NCI-H446 treated with DMSO at 0.1 percent for 48 hours (cell line): ENCODE measurements at places on chromosomes 1 and 21.

GRCh38 chr1:159937054-159937750, 8.2 kb downstream of the IGSF9 start:
- DNase-seq = no peak

DNA sequence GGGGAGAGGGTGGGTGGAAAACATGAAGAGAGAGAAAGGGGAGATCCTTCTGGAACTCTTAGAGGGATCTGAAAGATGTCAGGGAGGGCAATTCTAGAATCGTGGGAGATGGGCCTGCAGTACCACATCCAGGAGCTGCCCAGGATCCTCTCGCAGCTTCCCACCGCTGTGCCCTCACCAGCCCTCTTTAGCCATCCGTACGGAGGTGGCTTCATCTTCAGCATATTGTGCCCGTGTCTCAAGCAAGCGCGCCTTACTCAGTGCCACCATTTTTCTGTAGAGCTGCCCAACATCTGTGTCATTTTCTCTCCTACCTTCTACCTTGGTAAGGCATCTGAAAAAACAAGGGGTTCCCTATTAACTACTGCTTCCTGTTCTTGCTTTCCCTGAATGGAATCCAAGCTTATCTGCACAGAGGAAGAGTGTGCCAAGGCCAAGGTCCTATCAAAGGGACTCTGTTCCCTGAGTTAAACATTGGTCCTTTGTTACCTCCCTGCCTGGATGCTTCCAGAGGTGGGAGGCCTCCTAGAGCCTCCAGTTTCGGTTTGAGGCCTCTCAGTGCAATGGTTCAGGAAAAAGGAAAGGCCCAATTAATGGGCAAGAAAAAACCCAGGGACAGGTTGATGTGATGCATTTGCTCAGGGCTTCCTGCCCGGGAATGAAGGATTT, 23.2 kb downstream of the C1orf116 start:
- DNase-seq = no peak

- DNase-seq = no peak
Measured at GRCh38 chr21:45836694-45837670, 144.6 kb upstream of the COL6A1 start.

DNA sequence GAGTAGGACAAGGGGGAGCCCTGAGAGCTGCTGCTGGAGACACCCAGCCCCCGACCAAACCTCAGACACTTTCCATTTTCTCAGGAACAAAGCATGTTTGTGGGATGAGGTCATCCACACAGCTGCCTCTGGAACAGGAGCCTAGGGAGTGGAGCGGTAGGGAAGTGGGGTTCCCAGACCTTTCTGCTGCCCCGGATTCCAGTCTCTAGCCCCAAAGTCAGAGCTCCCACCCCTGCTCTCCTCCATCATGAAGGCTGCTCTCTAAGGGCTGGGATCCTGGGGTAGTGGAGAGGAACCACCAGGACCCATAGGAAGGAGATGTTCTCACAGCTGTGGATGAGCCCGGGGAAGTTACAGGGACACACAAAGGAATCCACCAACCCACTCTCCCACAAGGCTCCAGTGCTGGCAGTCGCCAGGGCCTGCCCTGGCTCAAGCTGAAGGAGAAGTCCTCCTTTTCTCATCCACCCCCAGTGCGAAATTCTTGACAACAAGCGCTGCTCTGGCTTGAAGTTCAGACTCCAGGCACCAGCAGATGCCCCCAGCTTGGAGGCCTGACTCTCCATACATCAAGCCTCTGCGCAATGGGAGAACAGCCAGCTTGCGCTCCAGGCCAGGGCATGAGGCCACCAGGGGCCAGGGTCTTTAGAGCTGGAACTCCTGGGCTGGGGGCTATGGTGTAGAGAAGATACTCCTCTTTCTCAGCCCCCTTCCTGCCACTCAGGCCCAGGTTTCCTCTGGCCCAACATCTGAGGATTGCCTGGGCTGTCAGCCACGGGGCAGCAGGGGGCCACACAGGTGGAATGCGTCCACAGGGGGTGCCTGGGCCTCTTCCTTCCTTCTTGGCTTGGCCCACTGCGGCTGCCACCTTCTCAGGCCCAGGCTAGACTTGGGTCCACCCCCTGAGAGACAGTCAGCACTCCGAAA, 4.5 kb downstream of the FHL3 start:
- no peak for DNase-seq

DNA sequence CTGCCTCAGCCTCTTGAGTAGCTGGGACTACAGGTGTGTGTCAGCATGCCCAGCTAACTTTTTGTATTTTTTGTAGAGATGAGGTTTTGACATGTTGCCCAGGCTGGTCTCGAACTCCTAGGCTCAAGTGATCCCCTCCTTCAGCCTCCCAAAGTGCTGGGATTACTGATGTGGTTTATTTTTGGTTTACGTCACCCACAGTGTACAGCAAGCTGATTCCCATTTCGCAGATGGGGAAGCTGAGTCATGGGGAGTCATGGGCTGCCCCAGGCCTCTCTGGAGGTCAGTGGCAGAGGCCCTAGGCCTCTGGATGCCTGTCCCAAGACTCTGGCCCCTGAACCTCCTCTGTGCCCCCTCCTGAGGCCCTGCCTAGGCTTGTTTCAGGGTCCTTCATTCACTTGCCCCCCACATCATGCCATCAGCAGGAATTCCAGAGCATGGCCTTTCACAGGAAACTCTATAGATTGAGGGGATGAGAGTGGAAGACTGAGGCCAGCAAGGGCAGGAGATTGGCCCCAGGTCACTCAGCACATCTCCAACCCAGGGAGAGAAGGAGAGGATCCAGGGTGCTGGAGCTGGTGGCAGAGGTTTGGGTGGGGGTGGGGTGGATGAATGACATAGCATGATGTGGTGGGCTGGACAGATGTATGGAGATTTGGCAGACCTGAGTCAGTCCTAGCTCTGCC, 266.0 kb downstream of the PTPRU start:
- DNase-seq = no peak

DNA sequence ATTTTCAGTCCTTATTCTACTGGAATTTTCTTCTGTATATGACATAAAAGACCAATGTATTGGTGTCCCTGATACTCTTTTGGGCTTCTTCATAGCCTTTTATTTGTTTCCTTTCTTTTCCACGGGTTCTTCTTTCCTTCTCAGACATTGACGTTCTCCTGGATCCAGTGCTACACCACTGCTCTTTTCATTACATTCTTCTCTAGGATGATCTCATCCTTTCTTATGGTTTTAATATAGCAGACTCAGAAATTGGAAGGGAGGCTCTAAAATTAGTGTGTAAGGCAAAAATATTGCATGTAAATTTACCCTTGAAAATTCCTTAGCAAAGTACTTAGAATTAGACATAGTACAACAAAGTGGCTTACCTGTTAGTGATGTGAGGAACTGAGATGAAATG, 65.3 kb downstream of the SELENOF start:
- no peak for DNase-seq

DNA sequence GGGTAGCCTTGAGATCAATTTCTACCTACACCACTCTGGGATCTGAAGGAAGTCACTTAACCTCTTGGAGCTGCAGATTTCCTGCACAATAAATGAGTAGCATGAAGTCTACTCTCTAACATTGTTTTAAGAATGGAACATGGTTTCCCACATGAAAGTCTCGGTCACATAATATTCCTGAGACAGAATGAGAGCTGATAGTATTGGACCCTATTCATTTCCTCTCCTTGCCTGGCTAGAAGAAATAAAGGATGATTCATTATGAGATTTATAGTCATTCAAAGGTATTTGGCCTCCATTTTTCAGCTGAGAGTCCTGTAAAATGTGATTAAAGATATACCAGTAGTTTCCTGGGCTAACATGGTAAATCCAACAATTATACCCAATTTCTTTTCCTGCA, 56.7 kb downstream of the ARHGAP29 start:
- no peak for DNase-seq

DNA sequence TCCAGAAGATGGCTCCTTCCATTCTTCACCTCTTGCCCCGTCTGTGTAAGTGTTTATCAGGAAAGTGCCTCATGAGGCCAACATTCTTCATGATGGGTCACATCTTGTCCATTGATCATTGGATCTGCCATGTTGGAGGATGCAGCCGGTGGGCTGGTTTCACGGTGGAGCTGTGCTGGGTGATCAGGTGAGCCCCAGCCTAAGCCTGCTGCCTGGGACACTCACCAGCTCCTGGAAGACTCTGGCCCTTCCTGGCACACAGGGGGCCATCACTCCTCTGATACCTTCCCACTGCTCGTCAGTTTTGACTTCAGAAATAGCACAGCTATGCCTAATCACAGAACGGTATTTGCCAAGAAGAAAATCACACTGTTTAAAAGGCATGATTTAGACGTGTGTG, 38.3 kb downstream of the UBASH3A start:
- DNase-seq = no peak

DNA sequence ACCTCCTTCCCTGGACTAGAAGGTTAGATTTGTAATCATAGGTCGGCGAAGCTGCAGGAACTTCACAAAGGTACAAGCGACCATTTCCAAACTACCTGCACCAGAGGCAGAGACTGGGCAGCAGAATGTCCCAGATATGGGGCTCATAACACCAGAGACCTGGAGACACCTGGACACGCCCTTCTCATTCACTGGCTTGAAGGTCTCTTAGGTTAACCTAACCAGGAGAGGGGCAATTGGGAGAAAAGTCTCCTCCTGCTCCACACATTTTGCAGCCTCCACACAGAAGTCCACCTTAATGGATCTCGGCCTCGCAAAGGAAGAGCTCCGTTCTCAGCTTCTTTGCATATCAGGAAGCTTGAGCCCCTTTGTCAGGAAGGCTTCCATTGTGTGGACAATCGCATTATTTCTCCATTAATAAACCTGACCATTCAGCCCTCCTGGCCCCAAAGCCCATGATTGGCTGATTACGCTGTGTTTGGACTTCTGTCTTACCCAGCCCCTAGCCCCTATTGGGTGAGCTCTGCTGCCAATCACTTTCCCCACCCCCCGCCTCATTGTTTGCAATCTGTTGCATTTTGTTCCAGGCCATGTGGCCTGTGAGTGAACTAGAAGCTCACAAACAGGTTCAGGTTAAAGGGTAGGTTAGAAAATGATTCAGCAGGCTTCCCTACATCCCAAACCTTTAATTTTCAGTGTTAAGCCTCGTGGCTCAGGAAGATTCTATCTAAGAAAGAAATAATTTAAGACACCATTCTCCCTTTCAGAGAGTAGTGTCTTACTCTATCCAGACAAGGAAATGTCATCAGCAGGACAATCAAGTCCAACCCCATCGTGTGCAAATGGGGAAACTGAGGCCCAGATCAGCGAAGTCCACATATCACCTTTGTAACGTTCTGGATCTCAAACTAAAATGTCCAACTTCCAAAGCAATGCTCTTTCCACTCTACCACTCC, 2.8 kb downstream of the MYCL start:
- peak; percentile 46 for DNase-seq

DNA sequence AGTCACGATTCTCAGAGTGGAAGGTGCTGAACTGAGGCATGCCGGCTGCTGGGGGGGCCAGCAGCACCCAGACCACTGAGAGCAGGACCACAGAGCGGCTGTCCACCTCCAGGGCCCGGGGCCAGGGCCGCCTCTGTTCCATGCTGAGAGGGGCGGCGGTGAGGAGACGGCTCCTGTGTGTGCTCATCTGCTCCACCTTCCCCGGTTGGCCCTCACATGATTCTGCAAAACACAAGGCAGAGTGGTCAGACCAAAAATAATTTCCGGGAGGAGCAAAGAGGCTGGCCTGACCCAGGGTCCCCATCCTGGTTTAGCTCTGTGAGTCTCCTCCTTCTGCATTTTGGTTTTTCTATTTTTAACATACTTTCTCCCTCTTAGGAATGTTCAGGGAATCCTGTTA, 26.4 kb downstream of the PLXNA2 start:
- DNase-seq = no peak
